Endothelial cell (in vitro differentiated cells): ENCODE measurements at places on chromosomes 3 and 15. TPM values are rescaled to one million over a fixed set of nuclear protein-coding genes. Genes with fewer than 3 reads are reported as not detected.
A peak's percentile ranks its signal among the peaks of the same experiment; 100 is the strongest.

- H3K36me3 ChIP-seq, result peaks cover 31% of the 10 kb centered on the region
- no peak overlapping the region for H3K4me3 ChIP-seq
- H3K27me3 ChIP-seq, result peaks cover 4% of the 10 kb centered on the region
- peaks cover 15% of the 10 kb centered on the region for H3K4me1 ChIP-seq
- H3K27ac ChIP-seq, result no peak overlapping the region
- no peak for DNase-seq
These were observed 138.1 kb downstream of the CHDH start for GRCh38 chr3:53708001-53708621.

- no peak for DNase-seq
- peaks cover 9% of the 10 kb centered on the region for H3K36me3 ChIP-seq
- no peaks in the 10 kb centered on the region for H3K27me3 ChIP-seq
- no peak overlapping the region for H3K27ac ChIP-seq
- H3K4me1 ChIP-seq, result peaks cover 12% of the 10 kb centered on the region
These were observed 14.3 kb downstream of the SPG21 start for GRCh38 chr15:64975390-64975789.

DNA sequence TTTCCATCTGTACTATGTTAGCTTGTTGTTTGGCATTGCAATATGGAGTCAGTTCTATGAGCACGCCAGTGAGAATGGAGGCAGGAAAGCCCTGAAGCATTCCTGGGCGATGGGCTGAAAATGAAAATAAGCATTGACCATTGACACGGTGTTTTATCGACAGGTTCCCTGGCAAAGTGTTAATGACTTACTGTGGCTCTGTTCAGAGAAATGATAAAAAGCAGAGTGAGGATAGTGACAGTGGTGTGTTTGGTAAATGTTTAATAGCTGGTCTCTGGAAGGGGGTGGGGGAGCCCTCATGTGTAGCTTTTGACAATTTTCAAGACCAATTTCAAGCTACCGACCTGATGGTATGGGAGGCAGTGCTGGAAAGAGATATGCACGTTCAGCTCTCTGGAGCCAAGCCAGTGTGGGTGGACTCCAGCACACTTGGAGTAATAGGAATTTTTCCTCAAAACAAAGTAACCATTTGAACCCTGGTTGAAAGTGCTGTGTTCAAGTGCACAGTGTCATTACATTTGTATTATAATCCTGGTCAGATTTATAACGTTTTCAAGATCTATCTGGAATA, 341.7 kb upstream of the ROBO2 start:
- no peaks in the 10 kb centered on the region for H3K36me3 ChIP-seq
- H3K27me3 ChIP-seq, result peaks cover 1% of the 10 kb centered on the region
- H3K4me3 ChIP-seq, result no peak overlapping the region
- peaks cover 9% of the 10 kb centered on the region for H3K4me1 ChIP-seq
- no peak overlapping the region for H3K27ac ChIP-seq

GRCh38 chr3:187714404-187714979, 12.1 kb upstream of the RTP2 start:
- DNase-seq, result peak; percentile 78
- peaks cover 8% of the 10 kb centered on the region for H3K4me1 ChIP-seq
- no peaks in the 10 kb centered on the region for H3K27me3 ChIP-seq
- no peak overlapping the region for H3K27ac ChIP-seq
- H3K4me3 ChIP-seq, result no peak overlapping the region

DNA sequence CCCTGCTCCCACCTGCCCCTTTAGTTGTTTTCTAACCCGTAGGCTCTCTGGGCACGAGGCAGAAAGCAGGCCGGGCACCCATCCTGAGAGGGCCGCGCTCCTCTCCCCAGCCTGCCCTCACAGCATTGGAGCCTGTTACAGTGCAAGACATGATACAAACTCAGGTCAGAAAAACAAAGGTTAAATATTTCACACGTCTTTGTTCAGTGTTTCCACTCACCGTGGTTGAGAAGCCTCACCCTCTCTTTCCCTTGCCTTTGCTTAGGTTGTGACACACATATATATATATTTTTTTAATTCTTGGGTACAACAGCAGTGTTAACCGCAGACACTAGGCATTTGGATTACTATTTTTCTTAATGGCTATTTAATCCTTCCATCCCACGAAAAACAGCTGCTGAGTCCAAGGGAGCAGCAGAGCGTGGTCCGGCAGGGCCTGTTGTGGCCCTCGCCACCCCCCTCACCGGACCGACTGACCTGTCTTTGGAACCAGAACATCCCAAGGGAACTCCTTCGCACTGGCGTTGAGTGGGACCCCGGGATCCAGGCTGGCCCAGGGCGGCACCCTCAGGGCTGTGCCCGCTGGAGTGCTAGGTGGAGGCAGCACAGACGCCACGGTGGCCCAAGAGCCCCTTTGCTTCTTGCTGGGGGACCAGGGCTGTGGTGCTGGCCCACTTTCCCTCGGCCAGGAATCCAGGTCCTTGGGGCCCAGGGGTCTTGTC, 48.5 kb downstream of the PGPEP1L start:
- H3K4me1 ChIP-seq, result peaks cover 7% of the 10 kb centered on the region
- peaks cover 15% of the 10 kb centered on the region for H3K27me3 ChIP-seq
- peaks cover 49% of the 10 kb centered on the region for H3K36me3 ChIP-seq
- peak overlapping the region; percentile 2 for H3K4me3 ChIP-seq
- no peak overlapping the region for H3K27ac ChIP-seq

GRCh38 chr15:38854506-38854905, 289.9 kb upstream of the RASGRP1 start:
- no peaks in the 10 kb centered on the region for H3K36me3 ChIP-seq
- H3K4me1 ChIP-seq, result no peaks in the 10 kb centered on the region
- H3K27me3 ChIP-seq, result peaks cover 2% of the 10 kb centered on the region
- DNase-seq, result no peak
- H3K27ac ChIP-seq, result no peak overlapping the region
- no peak overlapping the region for H3K4me3 ChIP-seq

- H3K4me3 ChIP-seq, result no peak overlapping the region
- H3K27me3 ChIP-seq, result no peaks in the 10 kb centered on the region
- H3K27ac ChIP-seq, result no peak overlapping the region
These were observed 203.8 kb upstream of the HES1 start for GRCh38 chr3:193932136-193932535.

GRCh38 chr3:170723241-170723640, 137.4 kb upstream of the SLC7A14 start:
- no peaks in the 10 kb centered on the region for H3K4me1 ChIP-seq
- no peaks in the 10 kb centered on the region for H3K36me3 ChIP-seq
- no peak overlapping the region for H3K27ac ChIP-seq
- no peak for DNase-seq
- no peaks in the 10 kb centered on the region for H3K27me3 ChIP-seq

DNA sequence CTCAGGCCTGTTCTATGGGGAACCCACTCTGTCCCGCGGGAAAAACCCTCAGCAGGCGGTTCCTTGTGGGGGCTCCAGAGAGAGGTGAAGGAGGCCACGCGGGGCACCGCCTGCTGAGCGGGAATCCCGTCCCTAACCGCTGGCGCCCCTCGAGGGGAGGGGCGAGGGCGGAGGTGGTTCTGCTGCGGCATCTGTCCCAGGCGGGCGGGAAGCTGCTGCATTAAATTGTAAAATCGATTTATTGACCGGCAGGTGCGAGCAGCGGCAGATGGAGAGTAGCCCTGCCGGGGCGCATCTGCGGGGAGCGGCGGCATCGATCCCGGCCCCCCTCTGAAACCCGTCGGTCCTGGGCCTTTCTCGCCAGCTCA, 3.7 kb upstream of the DLL4 start:
- DNase-seq, result no peak
- peaks cover 29% of the 10 kb centered on the region for H3K36me3 ChIP-seq
- H3K27ac ChIP-seq, result no peak overlapping the region
- peaks cover 53% of the 10 kb centered on the region for H3K4me1 ChIP-seq

DNA sequence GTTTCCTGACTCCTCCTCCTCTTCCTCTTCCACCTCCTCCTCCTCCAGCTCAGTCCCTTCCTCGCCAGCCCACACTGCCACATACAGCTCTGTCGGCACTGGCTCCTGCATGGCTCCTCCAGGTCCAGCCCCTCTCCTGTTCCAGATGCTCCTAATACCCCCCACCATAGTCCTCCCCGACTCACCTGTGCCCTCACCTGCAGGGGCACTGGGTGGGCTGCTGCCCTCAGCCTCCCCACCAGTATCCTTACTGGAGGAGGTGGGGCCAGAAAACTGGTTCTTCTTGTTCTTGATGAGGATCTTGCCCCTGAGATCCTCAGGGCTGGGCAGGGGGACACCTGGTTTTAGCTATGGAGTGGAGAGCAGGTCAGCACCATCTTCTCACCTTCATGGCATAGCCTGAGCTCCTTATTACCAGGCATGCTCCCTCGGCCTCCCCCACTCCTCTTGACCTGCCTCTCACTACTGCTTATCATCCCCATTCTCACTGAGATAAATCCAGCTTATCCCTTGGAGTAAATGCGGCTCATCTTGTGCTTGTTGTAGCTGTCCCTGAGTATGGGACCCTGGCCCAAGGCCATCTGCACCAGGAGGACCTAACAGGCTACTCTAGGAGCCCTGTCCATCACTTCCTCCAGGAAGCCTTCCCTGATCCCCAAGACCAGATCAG, 11.0 kb downstream of the PLCB2 start:
- peak overlapping the region; percentile 52 for H3K27ac ChIP-seq
- H3K4me1 ChIP-seq, result peaks cover 12% of the 10 kb centered on the region
- peaks cover 27% of the 10 kb centered on the region for H3K36me3 ChIP-seq
- peaks cover 24% of the 10 kb centered on the region for H3K27me3 ChIP-seq

GRCh38 chr3:107028086-107028485, 349.2 kb upstream of the CCDC54 start:
- no peak for DNase-seq
- H3K36me3 ChIP-seq, result no peaks in the 10 kb centered on the region
- peaks cover 3% of the 10 kb centered on the region for H3K4me1 ChIP-seq
- no peak overlapping the region for H3K4me3 ChIP-seq
- H3K27ac ChIP-seq, result no peak overlapping the region

DNA sequence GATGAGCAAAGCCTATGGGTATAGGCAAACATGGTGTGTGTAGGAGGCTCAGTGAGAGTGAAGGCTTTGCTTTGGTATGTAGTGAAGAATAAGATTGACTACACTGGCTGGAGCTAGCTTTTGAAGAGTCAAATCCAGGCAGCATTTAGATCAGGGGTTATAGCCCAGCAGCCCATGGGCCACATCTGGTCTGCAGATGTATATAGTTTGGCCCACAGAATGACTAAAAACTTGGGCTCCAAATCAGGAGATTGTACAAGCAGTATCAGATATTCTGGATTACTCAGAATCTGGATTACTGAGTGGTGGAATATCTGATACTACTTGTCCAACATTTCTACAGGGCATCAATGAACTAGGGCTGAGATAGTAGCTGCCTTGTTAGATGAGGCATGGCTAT, 92.9 kb upstream of the FGF7 start:
- no peak for DNase-seq
- no peaks in the 10 kb centered on the region for H3K4me1 ChIP-seq
- H3K4me3 ChIP-seq, result no peak overlapping the region

DNA sequence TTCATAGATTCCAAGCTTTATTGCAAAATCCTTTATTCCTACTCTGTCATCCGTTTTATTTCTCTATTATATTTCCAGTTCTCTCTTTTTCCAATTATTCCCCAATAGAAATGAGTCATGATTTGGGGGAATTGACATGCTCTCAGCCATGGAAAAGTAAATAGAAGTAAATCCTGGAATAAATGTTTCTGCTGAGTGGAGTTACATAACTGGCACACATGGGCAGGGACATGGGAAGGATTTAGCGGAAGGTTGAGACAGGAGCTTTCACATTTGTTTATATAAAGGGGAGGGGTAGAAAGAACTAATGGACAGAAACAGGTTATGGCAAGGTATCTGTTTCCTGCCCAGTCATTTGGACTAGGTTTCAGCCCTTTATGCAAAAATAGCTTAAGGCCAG, 221.6 kb downstream of the PLOD2 start:
- H3K27me3 ChIP-seq, result peaks cover 2% of the 10 kb centered on the region
- H3K4me1 ChIP-seq, result no peaks in the 10 kb centered on the region
- DNase-seq, result no peak
- no peak overlapping the region for H3K4me3 ChIP-seq
- H3K36me3 ChIP-seq, result no peaks in the 10 kb centered on the region

DNA sequence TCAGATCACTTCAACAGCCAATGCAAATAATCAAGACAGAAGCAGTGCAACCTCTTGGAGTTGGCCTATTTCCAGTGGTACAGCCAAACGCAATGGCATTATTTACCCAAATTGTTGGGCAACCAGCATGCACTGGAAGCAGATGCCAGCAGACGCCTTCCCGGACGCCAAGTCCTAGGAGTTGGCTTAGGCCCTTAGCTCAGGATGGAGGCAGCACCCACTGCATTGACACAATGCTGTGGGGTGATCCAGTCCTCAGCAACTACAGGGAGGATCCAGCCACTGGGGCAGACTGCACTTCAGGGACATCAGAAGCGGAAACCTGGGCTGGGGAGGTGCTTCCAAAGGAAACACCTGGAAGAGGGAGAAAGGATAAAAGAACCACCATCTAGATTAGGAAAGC, 290.4 kb downstream of the FAM43A start:
- no peak overlapping the region for H3K4me3 ChIP-seq
- H3K4me1 ChIP-seq, result peaks cover 17% of the 10 kb centered on the region
- H3K36me3 ChIP-seq, result no peaks in the 10 kb centered on the region
- no peak overlapping the region for H3K27ac ChIP-seq
- no peak for DNase-seq

GRCh38 chr3:38232701-38233100, 32.9 kb upstream of the SLC22A13 start:
- H3K27me3 ChIP-seq, result no peaks in the 10 kb centered on the region
- H3K4me1 ChIP-seq, result no peaks in the 10 kb centered on the region
- no peak for DNase-seq
- peaks cover 10% of the 10 kb centered on the region for H3K36me3 ChIP-seq
- H3K27ac ChIP-seq, result no peak overlapping the region

KLF15 gene
- total RNA-seq, result 0.67 TPM

CCRL2 gene
- 1.4 TPM for total RNA-seq

CADPS gene
- total RNA-seq, result 0.26 TPM

NOP10 gene
- total RNA-seq, result 191 TPM

MST1R gene
- total RNA-seq, result 0.67 TPM

RCCD1 gene
- total RNA-seq, result 5.2 TPM

WDR93 gene
- total RNA-seq, result 0.13 TPM

C2CD4A gene
- total RNA-seq, result 0.18 TPM
